Central memory CD8-positive, alpha-beta T cell (primary cell): ENCODE measurements at places on chromosomes 5 and 9.

DNA sequence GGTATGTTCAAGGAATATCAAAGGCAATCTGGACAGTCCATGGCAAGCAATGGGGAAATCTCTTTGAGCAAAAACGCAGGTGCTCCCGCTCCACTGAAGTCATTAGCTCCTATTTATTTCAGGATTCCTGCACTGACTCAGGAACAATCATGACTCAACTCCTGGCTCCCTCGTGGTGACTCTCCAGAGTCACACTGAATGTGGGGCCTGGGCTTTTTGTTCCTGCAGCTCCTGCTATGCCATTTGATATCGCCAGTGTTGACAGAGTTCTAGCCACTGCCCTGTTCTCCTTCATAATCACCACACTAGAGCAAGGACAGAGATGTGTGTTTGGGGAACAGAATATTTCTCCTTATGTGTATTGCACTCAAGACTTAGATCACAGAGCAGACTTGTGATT, 187.2 kb upstream of the ZNF462 start:
- DNase-seq, result no peak

GRCh38 chr5:147307170-147307569, 72.3 kb downstream of the STK32A start:
- no peak for DNase-seq

DNA sequence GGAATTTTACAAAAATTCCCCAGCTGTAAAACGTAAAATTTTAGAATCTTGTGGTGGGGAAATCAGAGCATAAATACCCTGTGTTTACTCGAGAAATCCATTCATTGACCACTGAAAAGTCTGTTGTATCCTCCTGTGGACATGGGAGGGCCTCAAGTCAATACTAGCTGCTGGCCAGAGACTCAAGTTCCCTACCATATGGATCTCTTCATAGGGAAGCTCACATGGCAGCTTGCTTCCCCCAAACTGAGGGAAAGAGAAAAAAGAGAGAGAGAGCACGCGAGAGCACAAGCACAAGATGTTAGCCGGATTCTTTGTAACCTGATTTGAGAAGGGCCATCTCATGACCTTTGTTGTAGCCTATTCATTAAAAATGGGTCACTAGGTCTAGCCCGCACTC, 591.9 kb downstream of the LRRC70 start:
- DNase-seq, result no peak

GRCh38 chr9:110844121-110844520, 175.5 kb downstream of the MUSK start:
- no peak for DNase-seq

GRCh38 chr5:10731913-10732312, 29.1 kb downstream of the DAP start:
- DNase-seq, result no peak

- DNase-seq, result no peak
Measured at GRCh38 chr5:68476854-68477253, 261.3 kb downstream of the PIK3R1 start.
